ENCODE measurements at places on chromosomes 7 and 10. TPM values are rescaled to one million over a fixed set of nuclear protein-coding genes. Genes with fewer than 3 reads are reported as not detected.

Gene SDK1
- total RNA-seq, result 0.72 TPM

Gene USP54
- total RNA-seq, result 9.3 TPM

Gene DLX6
- not detected for total RNA-seq

Gene ERVW-1
- total RNA-seq, result not detected

Gene GAD2
- total RNA-seq, result not detected

Gene COG5
- 6.4 TPM for total RNA-seq

Gene SORCS3
- total RNA-seq, result not detected

Gene MRPS24
- total RNA-seq, result 271 TPM

Gene CYP17A1
- not detected for total RNA-seq

Gene RNLS
- total RNA-seq, result 8.5 TPM

Gene FAM25A
- not detected for total RNA-seq

Gene GIMAP8
- total RNA-seq, result not detected

Gene RPEL1
- total RNA-seq, result 0.09 TPM

Gene ATP5MK
- total RNA-seq, result 505 TPM

Gene MSMB
- total RNA-seq, result not detected

Gene PTF1A
- not detected for total RNA-seq

Gene MOSPD3
- total RNA-seq, result 19.0 TPM

Gene SMKR1
- total RNA-seq, result 10.1 TPM

Gene TBX20
- total RNA-seq, result 1.2 TPM

Gene STARD3NL
- total RNA-seq, result 48.0 TPM

Gene AOC1
- total RNA-seq, result not detected

Gene GRID2IP
- total RNA-seq, result not detected

Gene MUC3A
- 18.5 TPM for total RNA-seq

Gene ASZ1
- not detected for total RNA-seq

Gene MDFIC
- total RNA-seq, result 18.7 TPM

Gene SEMA3A
- total RNA-seq, result 5.8 TPM

Gene PYROXD2
- 2.6 TPM for total RNA-seq

Gene CPED1
- not detected for total RNA-seq

Gene MMD2
- not detected for total RNA-seq

Gene TUBAL3
- 0.19 TPM for total RNA-seq

Gene PARD3
- total RNA-seq, result 64.0 TPM

Gene PARP12
- total RNA-seq, result 23.4 TPM

Gene KRIT1
- total RNA-seq, result 28.8 TPM

Gene TAX1BP1
- 95.3 TPM for total RNA-seq

Gene MGMT
- 6.6 TPM for total RNA-seq

Gene CELF2
- 0.16 TPM for total RNA-seq

Gene EIF5AL1
- 2.0 TPM for total RNA-seq

Gene MTG1
- 53.2 TPM for total RNA-seq

Gene ADIRF
- total RNA-seq, result not detected

Gene ARHGAP22
- 4.7 TPM for total RNA-seq

Gene ABCA13
- total RNA-seq, result 0.06 TPM

Gene AS3MT
- 4.2 TPM for total RNA-seq

Gene COL26A1
- 0.36 TPM for total RNA-seq

Gene EGR2
- 0.52 TPM for total RNA-seq

Gene CCDC3
- total RNA-seq, result 1.3 TPM

Gene GHRHR
- not detected for total RNA-seq

Gene C7orf57
- total RNA-seq, result 0.18 TPM

Gene TMEM196
- not detected for total RNA-seq

Gene C7orf33
- not detected for total RNA-seq

Data from A549 treated with GW870086 at 1 μM for 4 hours (cell line).